Renal cortex interstitium (tissue), 15 donors: ENCODE measurements at places on chromosomes 3 and 15. TPM values are rescaled to one million over a fixed set of nuclear protein-coding genes. Genes with fewer than 3 reads are reported as not detected.

GRCh38 chr3:158896729-158897128, 94.9 kb downstream of the MFSD1 start:
- no peak for DNase-seq

DNA sequence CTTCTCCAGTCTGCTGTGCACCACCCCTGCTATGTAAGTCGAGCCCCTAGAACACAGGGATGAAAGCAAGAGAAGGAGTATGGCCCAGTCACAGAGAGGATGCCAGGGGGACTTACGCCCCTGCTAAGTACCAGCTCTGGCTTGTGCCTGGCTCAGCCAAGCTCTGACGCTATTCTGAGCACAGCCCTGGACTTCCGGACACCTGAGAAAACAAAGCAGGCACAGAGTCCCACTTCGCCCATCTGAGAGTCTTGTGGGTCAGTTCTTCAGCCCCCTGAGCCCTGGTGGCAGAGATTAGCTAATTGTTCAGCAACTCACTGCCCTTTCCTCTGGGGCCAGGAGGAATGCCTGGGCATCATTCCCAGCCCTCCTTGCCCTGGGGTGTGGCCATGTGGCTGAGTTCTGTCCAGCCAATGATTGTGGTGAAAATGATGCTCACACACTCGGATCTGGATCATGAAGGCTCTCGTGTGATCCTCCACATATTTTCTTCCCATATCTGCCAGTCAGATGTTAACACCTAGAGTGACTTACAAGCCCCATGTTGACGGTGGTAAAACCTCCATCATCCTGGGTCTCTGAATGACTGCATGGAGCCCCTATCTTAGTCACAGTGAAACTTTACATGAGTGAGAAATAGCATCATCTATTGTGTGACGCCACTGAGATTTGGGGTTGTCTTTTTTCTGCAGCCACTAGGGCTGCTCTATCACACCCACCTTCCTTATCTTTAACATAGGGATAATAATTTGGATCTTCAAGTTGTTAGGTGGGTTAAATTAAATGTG, 105.7 kb downstream of the TPRA1 start:
- DNase-seq: no peak

The MAP1A gene
- 10.0 TPM for polyA plus RNA-seq

The RASGRP1 gene
- 10.8 TPM for polyA plus RNA-seq

The CPNE9 gene
- polyA plus RNA-seq: not detected

DNA sequence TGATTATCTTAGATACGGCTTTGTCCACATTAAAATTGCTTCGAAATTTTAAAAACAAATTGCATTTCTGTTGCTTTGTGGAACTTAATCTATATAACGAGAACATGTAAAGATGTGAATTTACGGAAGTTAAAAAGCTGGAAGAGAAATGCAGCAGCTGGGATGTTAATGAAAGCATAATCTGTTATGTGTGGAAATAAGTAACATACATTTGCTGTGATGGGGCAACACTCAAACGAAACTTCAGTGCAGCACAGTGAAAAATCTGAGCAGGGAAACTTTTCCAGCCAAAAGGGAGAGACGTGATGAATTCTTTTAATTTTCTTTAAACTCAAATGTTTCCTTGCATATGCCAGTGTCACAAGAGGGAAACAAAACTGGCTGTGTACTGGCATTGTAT, 276.7 kb upstream of the LMCD1 start:
- DNase-seq: no peak

The ARF4 gene
- polyA plus RNA-seq: 218 TPM

- no peak for DNase-seq
Measured at GRCh38 chr15:39139431-39140059, 441.3 kb upstream of the THBS1 start.

The XIRP1 gene
- polyA plus RNA-seq: 0.11 TPM

The IL16 gene
- polyA plus RNA-seq: 5.4 TPM

GRCh38 chr15:85539491-85539890, 159.1 kb downstream of the AKAP13 start:
- no peak for DNase-seq
